ENCODE measurements at places on chromosomes 4 and X.

- DNase-seq = no peak
Observed at GRCh38 chr4:93403571-93403970, 425.0 kb upstream of the ATOH1 start.

DNA sequence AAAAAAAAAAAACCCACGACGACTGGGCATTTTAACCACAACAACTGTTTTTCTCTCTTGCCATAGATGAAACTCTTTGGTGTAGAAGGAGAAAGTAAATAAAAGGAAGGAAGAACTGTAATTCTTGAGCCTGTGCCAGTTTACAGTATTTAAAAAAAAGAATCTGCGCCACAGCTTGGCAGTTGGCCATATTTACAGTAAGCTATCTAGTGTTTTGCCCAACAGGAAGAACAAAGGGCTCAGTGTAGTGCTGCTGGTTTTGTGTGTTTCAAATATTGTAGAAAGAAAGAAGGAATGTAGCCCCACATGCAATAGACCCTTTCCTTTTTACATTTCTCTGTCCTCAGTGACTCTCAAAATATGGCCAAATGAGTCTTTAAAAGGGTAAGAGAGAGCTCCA lies 66.1 kb downstream of the NR3C2 start:
- peak; percentile 47 for DNase-seq

DNA sequence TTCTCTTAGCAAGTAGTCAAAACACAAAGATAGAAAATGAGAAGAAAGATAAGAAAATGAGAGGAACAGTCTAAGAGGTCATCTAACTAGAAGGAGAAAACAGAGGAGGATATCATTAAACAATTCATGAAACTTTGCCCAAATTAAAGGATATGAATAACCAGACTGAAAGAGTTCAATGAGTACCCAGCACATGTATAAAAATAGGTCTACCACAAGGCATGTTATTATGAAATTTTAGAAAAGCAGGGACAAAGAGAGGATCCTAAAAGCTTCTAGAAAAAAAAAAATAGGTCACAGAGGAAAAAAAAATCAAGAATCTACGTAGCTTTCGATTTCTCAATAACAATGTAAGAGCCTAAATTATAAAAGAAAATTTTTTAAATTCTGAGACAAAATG lies 118.5 kb downstream of the WDFY3 start:
- DNase-seq = no peak

DNA sequence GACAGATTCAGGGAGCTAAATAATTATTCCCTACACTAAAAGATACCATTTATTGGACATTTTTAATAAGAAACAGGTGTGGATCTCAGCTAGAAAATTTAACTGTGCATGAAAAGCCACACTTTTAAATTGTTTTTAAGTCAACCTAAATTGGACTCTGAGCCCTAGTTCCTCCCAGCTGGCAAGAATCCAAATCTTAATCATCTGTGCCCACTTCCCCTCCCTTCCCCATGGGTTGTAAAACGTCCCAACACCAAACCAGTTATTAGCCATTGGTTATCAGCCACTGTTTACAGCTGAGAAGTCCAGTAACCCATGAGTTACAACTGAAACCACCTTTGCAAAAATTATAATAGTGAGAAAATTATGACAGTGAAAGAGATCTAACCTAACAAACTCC lies 125.6 kb upstream of the S100G start:
- no peak for DNase-seq

DNA sequence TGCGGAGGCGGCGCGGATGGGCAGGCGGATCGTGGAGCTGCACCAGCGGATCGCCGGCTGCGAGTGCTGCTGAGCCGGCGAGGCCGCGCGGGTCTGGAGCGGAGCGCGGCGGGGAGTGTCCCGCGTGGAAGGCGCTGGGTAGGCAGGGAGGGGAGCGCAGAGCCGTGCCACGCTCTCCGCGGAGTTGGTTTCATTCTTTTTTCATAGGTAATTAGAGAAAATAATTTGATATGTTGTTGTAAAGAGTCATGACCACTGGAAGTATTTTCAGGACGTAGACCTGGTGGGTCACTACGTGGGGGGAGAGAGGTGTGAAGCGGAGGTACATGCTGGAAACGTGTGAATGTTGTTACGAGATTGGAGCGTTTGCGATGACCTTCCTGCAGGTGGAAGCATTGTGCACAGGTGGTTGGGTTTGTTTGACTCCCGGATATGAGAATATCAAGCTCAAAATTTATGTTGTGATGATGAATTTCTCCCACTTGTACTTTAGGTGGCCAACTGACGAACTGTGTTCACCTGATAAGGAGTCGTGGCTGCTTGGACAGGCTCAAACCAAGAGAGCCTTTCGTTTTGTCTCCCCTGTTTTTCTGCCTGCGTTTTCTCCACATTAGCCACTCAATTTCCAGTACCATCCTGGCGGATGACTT lies 19.1 kb upstream of the S100P start:
- no peak for DNase-seq

- no peak for DNase-seq
Observed at GRCh38 chr4:152074573-152074972, 313.8 kb upstream of the GATB start.

DNA sequence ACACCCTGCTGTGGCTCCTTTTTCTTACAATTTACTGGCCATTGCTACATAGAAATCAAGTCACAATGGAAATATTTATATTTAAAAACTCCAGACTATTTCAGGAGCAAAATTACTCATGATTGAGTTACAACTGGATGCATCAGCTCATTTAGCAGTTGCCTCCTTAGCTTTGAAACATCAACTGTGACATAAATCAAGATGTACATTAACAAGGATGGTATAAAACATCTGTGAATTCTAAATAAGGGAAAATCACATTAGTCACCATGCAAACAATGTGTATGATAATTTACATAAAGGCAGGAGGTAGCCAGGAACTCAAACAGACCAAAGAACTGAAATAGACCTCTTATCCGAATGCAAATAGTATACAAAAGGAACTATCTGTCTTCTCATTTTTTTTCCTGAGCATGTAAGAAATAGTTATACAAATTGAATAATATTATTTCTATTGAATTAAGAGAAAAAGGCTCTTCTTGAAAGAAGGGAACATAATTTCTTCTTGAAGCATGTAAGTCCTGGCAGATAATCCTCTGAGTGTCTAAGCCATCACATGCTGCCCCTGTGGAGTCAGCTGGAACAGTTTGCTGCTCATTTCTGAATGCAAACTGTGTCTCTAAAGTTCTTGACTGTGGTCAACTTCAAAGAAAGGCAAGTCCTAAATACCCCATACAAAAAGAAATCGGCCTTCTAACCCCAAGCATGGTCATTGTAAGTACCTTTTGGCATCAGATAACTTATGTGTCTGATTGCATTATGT lies 151.2 kb downstream of the NAA11 start:
- DNase-seq = no peak

DNA sequence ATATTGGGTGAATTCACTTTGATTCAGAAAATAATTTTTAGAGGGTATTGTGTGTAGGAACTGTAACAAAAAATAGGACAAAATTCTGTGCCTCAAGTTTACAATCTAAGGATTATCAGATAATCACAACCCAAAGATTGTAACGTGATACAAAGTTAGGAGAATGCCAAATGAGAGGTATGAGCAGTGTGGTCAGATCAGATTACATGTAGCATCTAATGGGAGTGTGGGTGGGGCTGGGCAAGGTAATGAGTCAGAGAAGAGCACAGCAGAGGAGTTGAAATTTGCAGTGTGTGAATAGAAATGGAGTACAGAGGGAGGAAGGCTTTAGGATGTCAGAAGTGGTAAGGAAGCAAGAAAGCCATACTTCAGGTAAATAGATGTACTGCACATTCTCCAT lies 103.4 kb upstream of the TEX13A start:
- no peak for DNase-seq

DNA sequence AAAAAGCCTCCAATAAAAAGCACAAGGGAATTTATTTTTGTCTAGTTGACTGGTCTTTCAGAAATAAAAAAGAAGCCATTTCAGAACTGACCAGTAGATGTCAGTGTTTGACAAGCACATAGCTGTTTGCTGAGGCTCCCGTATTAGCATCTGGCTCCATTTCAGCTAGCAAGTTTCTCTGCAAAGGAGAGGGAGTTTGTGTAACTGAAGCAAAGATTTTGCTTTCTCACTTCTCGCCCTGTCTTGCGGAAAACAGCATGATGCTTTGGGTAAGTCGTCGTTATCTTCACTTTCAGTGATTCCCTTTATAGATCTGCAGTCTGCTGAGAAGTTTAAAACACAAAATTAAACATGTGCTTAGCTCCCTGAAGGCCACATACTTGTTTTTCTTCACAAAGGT lies 85.5 kb downstream of the CT47B1 start:
- DNase-seq = no peak

DNA sequence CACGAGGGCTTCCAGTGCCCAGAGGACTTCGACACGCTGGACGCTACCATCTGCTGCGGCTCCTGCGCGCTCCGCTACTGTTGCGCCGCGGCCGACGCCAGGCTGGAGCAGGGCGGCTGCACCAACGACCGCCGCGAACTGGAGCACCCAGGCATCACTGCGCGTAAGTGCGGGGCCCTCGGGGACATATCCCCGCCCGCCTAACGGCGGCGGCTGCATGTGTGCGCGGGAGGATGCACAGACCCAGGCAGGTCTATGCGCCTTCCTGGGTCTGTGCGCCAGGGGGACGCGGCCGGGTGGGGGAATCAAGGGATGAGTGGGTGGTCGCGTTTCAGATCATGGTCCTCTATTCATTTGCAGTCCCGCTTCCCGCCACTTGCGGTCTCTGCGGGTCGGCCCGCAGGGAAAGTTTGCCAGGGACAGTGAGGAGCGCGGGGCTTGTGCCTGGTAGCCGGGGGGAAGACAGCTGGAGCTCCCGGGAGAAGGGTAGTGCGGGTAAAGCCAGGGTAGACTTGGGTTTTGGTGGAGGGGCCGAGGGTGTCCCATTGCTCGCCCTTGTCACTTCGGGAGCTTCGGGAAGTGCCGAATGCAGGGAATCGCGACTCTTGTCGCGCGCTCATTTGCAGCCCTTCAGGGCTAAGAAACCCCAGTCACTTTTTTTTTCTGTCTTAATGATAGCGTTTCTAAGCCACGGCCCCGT lies 1.0 kb downstream of the SHISA3 start:
- peak; percentile 50 for DNase-seq

DNA sequence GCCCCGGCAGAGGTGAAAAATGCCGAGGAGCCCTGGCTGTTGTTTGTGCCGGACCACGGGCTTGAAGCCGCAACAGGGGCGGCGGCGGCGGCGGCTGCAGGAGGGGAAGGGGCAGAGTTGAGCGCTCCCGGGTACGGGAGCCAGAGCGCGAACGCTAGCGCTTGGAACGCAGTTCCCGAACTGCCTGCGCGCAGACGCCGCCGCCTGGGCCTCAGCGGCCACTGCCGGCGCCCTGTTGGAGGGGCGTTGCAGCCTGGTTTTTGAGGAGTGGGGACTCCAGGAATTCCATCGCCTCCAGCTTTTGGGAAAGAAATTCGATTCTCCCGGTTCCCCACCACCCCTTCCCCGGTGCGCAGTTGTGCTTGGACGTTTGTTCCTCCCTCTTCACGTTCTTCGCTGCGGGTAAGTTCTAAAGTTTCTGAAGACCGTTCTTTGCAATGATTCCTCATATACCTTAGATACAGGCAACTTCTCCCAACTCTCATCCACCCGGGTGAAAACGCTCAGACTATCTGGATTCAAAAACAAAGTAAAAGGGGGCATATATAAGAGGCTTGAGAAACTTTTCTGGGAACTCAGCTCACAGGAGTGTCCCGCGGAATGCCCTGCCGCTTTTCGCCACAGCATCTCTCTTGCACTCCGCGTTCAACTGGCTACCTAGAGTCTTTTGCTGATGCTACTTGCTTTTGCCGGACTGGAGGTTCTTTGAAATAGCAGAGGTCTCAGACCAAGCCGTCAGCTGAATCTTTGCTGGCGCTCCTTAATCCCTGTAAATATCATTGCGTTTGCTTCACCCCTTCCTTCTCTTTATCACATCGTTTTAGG lies 1.0 kb downstream of the FAT4 start:
- DNase-seq = peak; percentile 87

- DNase-seq = no peak
Observed at GRCh38 chrX:70043685-70044084, 6.1 kb downstream of the AWAT2 start.

- DNase-seq = no peak
Observed at GRCh38 chr4:112517067-112517634, 1.2 kb upstream of the NEUROG2 start.

- no peak for DNase-seq
Observed at GRCh38 chrX:134525086-134525792, 65.3 kb downstream of the HPRT1 start.

- DNase-seq = no peak
Observed at GRCh38 chrX:15973299-15973698, 118.7 kb upstream of the AP1S2 start.

DNA sequence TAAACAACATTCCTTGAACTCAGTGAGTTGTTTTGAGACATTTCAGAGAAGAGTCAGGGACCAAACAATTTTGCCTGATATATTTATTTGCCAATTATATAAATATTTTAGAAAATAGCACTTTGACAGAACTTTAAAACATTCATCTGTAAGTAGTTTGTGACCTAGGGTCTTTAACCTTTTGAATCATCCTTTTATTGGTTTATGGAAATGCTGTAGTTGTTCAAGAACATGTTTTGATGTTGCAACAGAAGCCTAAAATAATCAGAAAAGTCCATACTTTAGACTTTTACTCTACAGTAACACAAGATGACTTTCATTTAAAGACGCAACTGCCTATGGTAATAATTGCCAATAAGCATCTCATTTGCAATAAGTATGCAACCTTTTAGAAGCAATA lies 43.0 kb downstream of the CXCL1 start:
- no peak for DNase-seq

DNA sequence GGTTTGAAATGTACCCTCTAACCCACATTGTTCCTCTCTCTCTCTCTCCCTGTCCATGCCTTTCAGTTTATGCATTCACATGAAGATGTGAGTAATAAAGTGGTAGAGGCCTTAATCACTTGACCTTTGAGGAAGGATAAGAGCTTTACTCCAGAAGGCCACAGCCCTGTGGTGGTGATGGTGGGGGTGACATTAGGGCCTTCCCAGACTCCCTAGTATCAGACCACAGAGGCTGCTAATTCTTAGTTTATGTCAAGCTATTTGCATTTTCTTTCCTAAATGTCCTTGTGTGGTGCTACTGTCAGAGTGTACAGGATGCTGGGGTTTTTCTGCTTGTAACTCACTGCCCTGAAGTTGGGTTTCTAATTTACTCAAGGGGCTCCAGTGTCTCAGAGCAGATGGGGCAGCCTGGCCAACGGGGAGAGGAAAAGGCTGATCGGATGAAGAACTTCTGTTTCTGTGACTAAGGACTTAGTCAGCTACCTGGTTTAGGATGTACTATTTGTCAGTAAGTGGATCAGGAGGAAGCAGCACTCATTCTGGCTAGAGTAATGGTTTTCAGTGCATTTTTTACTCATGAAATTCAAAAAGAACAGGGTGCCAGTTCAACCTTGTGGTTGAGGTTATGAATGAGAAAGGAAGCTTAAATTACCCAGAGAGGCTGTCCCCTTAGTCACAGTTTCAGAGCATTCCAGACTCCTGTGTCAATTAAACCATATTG lies 509.6 kb upstream of the DIPK2B start:
- no peak for DNase-seq

DNA sequence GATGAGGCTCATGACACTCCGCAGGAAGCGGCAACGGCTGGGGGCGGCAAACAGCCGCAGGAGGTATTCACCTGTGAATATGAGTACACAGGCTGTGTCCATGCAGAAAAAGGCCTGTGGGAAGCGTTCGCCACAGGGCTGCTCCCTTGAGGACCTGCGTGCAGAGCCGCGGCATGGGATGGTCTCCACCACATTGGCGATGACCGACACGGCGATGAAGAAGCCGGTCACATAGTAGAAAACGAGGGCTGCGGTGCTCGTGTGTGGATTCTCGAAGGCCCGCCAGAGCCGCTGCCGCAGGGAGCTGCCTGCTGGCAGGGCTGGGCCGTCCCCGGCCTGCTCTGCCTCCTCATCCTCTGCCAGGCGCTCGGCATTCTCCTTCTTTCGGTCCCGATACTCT lies 2.2 kb downstream of the KCND1 start:
- peak; percentile 40 for DNase-seq
